ENCODE measurements at places on chromosomes 1 and 21. TPM values are rescaled to one million over a fixed set of nuclear protein-coding genes. Genes with fewer than 3 reads are reported as not detected.

The MFAP2 gene
- 7.9 TPM for total RNA-seq

The NUDT4B gene
- 30.9 TPM for total RNA-seq

The CCDC24 gene
- total RNA-seq = 28.8 TPM

The AKR7A3 gene
- total RNA-seq = 6.2 TPM

The ARHGAP30 gene
- total RNA-seq = 1.6 TPM

The TSPEAR gene
- 0.55 TPM for total RNA-seq

The CYP4X1 gene
- 10.4 TPM for total RNA-seq

The GBP7 gene
- not detected for total RNA-seq

The LSM10 gene
- 73.6 TPM for total RNA-seq

The FCMR gene
- 1.1 TPM for total RNA-seq

The SPATC1L gene
- 75.6 TPM for total RNA-seq

The LMX1A gene
- total RNA-seq = 0.62 TPM

The TSPAN2 gene
- 1.2 TPM for total RNA-seq

The TMEM9 gene
- 134 TPM for total RNA-seq

The RGS4 gene
- 3.5 TPM for total RNA-seq

The DNALI1 gene
- 50.5 TPM for total RNA-seq

The SLC30A10 gene
- 2.2 TPM for total RNA-seq

The AGBL4 gene
- total RNA-seq = 6.9 TPM

The NOTCH2 gene
- total RNA-seq = 173 TPM

The ITGB2 gene
- total RNA-seq = 5.6 TPM

The SPRR1B gene
- not detected for total RNA-seq

The PRELP gene
- 9.6 TPM for total RNA-seq

The ANGPTL3 gene
- total RNA-seq = not detected

The S100A3 gene
- total RNA-seq = not detected

The MTR gene
- 65.4 TPM for total RNA-seq
